ENCODE measurements at places on chromosomes 16 and 17.

DNA sequence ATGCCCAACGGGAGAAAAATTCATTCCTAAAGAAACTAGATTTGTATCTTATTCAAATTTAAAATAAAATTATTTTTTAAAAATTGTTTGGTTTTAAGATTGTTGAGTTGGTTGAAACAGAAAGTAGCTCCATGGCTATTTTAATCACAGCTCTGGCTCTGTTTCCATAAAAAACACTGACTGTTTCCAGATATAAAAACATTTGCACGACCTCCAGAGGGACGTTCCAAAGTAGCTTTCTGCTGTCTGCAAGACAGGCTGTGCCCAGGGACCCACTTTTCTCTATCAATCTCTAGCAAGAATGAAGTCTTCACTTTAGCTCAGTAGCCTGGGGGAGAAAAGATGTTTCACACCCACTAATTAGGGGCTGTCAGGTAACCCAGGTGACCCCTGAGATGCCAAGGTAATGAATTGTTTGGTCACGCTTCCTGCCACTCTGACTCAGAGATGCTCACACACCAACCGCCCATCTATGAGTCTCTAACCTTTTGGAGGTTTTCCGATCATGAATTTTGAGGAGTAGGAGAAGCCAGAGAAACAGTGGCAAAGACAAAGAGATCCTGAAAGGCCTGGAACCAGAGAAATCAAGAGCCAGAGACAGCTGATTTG lies 220.1 kb upstream of the SOX9 start:
- ATAC-seq, result no peak

DNA sequence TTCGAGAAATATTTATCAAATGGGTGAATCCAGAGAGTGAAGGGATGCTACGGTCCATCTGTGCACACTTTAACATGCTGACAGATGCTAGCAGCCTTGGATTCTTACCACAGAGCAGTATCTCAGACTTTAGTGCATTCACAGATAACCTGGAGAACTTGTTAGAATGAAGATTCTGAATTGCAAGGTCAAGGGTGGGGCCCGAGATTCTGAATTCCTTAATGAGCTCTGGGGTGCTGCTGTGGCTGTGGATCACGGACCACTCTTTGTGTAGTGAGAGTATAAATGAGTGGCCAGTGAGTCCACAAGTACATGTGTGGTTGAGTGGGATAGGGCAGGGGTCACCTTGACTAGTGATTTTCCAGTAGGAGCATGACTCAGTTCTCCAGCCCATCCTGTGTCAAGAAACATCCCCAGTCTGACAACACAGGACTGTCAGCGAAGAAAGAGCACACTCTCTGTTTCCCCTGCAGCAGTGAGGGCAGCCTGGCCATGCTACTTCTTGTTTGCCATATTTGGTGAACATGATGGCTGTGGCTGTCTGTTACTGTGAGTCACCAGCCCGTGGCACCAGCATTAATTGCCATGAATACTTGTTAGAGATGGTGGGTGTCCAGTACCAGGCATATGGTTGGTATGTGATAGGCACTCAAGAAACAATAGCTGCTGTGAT lies 13.0 kb upstream of the SALL1 start:
- no peak for ATAC-seq

DNA sequence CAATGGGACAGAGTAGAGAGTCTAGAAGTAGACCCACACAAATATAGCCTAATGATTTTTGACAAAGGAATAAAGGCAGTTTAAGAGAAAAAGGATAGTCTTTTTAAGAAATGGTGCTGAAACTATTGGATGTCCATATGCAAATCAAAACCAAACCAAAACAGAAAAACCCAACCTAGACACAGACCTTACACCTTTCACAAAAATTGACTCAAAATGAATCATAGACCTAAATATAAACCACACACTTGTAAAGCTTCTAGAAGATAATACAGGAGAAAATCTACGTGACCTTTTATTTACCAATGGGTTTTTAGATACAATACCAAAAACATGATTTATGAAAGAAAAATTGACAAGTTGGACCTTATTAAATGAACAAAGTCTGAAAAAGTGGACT lies 66.4 kb upstream of the MPHOSPH6 start:
- no peak for ATAC-seq

GRCh38 chr16:714079-714478 lies 839 bp upstream of the METRN start:
- ATAC-seq, result no peak

All from activated CD4-positive, CD25-positive, alpha-beta regulatory T cell treated with anti-CD3 and anti-CD28 coated beads, Interleukin-2, amount 50 U/mL, for 24 hours (primary cell).